ENCODE measurements at places on chromosomes 12 and 14.

DNA sequence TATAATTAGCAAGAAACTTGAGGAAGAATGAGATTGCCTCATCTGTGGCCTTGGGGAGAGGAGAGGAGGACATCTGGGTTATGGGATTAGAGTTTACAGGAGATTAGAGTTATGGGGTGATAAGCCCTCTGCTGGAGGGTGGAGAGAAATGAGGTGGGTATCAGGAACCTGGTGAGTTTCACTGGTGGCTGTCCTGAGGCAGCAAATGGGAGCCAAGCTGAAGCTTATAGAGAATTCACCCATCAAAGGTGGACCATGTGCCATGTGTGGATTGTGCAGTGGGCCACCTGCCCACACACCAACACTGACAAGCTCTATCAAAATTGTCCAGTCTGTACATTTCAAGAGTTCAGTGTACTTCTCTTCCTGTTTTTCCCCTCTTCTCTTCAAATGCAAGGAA lies 135.3 kb downstream of the AEBP2 start:
- no peak for DNase-seq

DNA sequence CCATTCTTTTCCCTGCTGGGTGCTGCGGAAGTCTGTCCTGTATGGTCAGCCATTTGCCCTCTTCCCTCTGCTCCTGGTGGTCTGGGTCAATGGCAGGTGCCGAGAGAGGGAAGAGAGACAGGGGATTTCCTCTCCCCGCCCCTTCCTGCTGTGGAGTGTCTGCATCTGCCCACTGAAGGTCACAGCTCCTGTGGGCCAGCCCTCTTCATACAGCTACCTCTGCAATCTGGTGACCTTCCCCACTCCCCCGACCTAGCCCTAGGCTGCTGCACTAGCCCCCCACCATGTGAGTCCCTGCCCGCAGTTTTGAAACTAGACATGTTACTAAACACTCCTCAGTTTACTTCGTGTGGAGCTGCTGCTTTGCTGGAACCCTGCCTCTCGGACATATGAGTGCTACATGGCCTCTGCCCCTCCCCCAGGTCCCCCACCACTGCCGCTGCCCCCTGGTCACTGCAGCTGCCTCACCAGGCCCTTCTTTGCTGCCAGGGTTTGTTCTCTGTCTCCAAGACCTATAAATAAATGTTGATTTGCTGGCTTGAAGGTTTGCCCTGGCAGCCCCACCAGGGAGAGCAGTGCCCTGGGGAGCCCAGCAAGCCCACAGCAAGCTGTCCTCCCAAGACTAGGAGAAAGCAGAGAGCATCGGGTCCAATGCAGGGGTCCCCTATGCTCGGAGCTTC lies 102.9 kb downstream of the DPF3 start:
- DNase-seq = no peak

DNA sequence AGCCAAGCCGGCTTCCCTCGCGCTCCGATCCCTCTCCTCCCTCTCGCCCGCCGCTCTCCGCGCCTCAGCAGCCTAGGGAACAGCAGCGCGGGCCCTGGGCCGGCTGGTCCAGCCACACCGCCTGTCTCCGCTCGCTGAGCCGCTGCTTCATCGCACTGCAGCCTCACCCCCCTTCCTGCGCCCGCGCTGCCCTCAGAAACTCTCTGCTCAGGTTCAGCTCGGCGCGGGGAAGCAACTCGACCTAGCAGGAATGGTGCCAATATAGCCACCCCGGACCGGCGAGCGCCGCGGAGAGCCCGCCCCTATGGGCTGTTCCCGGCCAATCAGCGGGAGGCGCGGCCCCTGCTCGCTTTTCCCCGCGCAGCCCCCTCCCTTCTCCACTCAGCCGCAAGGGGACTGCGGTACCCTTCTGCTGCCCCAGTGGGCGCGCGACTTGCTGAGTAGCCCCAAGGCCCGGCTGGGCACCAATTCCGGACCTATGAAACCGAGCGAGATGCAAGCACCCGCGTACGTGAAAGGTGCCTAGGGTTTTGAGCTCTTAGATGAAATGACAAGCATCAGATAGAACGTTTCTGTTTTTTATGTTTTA lies at the start of gene ADAMTS20:
ADAMTS20 (minus strand) TSS at position 233 of the 589 bp plus-strand sequence. CDS start 282 bp downstream, outside the sequence.
- no peak for DNase-seq

- no peak for DNase-seq
Observed at GRCh38 chr12:91574975-91575374, 392.4 kb upstream of the DCN start.

DNA sequence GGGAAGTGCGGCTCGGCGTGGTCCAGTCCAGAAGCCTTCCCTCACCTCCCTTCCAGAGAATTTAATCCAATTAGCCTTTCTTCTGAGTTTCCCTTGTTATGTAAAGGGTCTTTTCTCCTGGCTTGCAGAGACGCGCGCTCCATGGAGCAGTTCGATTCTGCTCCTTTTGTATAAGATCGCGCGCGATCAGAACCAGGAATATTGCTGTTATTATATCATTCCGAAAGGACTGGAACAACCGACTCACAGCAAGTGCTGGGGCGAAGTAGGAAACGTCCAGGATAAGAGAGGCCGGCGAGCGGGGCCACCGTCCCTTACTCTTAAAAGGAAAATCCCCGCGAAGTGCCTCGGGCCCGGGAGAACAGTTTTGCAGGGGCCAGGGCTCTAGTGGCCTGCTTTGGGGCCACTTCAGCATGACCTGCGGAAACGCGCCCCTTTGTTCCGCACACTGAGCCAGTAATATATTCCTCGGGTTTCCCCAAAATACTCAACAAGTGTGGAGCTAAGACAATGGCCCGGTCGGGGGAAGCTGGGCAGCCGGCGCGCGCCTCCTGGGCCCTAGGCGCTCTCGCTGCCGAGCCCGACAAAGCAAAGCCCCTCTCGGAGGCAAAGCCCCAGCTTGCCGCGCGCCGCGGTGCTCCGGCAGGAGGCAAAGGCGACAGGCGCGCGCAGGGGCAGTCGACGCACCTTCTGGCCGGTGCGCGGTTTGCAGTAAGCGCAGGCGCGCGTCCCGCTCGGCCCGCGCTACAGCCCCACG lies 2.9 kb downstream of the RFX4 start:
- no peak for DNase-seq

- no peak for DNase-seq
Observed at GRCh38 chr12:8680533-8680932, 17.3 kb upstream of the RIMKLB start.

GRCh38 chr14:25836636-25837035 lies 761.2 kb downstream of the NOVA1 start:
- no peak for DNase-seq

DNA sequence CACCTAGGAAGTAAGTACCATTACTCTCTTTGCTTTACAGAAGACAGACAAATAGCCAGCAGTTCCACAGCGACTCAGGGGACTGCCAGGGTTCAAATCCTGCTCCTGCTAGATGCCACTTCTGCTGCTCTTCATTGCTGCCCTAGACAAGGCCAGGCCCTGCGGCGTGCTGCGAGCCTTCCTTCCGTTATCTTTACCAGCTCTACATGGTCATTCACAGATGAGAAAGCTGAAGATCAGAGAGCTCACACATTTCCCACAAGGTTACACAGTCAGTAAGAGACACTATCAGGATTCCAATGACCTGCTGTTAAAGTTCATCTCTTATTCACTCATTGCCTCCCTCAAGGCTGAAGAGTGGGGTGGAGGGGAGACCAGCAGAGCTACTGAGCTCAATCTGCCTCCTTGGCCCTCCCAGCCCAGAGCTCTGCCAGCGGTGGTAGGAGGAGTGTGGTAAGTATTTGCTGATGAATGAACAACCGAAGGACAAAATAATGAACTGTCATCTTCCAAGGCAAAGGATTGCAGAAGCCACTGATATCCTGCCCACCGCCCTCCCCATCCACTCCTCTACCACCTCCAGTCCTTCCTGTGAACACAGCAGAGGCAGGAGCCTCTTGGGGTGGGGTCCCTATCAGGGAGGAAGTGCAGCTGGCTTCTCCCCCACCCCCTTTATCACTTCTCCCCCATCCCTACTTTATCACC lies 14.6 kb upstream of the HDAC7 start:
- DNase-seq = no peak

DNA sequence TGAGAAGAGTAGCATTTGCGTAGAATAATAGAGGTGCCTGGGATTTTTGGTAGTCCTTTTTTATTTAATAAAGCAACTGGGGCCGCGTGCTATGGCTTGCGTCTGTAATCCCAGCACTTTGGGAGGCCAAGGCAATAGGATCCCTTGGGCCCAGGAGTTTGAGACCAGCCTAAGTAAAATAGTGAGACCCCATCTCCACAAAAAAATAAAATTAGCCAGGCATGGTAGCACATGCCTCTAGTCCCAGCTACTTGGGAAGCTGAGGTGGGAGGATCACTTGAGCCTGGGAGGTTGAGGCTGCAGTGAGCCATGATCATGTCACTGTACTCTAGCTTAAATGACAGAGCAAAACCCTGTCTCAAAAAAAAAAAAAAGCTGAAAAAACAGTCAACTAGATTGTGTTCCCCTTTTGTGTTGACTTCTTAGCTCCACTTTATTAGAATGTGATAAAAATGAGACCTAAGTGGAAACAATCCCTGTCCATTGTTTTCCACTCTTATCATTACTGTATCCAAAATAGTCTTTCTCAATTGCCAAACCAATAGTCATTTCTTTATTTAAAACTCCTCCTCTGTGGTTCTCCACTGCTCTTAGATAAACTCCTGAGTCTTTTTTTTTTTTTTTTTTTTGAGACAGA lies 7.4 kb downstream of the PRKCH start:
- no peak for DNase-seq

GRCh38 chr14:60977847-60978246 lies 3.0 kb downstream of the TRMT5 start:
- no peak for DNase-seq

DNA sequence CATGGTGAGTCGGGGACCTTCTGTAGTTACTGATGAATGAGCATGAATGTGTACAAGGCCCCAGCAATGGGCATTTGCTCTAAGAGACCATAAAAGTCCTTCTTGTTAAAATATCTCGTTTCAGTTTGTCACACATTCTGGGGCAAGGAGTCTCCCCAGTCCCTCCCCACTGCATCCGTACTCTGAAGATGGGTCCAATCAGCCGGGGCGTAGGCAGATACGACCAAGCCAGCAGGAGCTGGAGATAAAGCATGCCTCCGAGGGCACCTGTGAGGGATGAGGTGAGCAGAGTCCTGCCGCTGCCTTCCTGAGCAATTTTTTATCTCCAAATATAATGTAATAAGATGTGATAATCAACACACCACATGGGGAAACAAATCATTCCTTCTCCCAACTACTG lies 528.5 kb downstream of the BCL11B start:
- no peak for DNase-seq

- no peak for DNase-seq
Observed at GRCh38 chr12:106022568-106023012, 116.2 kb downstream of the NUAK1 start.

- DNase-seq = no peak
Observed at GRCh38 chr12:230925-231671, 17.1 kb upstream of the SLC6A12 start.

DNA sequence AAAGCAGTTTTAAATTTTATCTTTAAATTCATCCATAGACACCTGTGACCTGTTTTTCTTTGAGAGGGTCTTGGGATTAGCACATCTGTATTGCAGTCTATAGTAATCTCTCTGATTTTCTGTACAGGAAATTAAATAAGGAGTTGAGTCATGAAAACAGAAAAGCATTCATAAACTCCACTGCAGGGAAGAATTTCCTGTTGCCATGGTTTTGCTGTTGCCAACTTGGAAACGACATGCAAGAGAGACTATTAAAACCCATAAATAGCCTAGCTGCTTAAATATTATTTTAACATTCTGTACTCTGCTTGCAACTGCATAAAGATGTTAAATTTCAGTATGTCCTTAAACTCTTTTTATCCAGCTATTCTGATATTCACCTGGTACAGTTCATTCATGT lies 281.0 kb upstream of the RGS6 start:
- no peak for DNase-seq

DNA sequence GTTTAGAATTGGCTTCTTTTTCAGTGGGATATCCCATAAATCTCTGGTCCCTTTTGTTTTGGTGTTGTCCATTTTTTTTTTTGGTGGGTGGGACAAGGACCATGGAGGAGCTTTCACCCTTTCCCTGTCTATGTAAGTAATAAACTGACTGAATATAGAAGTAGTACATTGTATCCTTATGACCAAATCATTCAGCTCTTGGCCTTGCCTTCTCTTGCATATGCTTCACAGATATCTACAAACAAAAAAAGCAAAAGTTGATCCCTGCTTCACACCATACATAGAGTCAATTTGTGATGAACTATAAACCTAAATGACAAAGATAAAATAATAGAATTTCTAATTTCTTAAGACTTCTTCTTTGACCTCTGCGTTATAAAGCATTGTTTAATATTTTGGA lies 59.8 kb downstream of the SIX1 start:
- no peak for DNase-seq

GRCh38 chr12:24111086-24111485 lies 161.6 kb upstream of the SOX5 start:
- DNase-seq = no peak
